ENCODE measurements at places on chromosomes 7 and 10.

DNA sequence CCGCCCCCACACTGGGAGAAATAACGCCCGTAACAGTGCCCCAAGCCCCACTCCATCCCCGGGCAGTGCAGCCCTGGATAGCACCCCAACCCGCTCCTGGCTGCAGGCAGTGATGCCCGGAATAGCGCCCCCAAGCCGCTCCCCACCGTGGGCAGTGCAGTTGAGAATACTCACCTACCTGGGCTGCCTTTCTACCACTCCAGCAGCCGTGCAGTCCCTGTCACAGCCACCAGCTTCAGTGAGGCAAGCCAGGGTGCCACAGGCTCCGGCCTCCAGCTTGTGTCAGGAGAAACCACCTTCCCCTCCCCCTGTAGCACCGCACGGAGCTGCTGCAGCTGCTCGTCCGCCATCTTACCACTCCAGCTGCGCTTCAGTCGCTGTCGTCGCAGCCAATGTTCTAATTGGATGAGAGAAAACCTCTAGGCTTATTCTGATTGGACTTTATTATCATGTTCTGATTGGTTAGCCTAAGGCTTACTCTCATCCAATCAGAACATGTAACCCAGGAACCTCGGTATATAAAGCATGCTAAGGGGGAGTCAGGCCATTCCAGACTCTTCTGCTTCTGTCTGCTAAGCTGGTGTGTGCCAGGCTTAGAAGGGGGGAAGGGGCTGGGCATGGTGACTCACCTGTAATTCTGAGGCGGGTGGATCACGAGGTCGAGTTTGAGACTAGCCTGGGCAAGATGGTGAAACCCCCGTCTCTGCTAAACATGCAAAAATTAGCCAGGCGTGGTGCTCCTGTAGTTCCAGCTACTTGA is 53.2 kb upstream of the ZNF33B start:
- DNase-seq, result no peak

DNA sequence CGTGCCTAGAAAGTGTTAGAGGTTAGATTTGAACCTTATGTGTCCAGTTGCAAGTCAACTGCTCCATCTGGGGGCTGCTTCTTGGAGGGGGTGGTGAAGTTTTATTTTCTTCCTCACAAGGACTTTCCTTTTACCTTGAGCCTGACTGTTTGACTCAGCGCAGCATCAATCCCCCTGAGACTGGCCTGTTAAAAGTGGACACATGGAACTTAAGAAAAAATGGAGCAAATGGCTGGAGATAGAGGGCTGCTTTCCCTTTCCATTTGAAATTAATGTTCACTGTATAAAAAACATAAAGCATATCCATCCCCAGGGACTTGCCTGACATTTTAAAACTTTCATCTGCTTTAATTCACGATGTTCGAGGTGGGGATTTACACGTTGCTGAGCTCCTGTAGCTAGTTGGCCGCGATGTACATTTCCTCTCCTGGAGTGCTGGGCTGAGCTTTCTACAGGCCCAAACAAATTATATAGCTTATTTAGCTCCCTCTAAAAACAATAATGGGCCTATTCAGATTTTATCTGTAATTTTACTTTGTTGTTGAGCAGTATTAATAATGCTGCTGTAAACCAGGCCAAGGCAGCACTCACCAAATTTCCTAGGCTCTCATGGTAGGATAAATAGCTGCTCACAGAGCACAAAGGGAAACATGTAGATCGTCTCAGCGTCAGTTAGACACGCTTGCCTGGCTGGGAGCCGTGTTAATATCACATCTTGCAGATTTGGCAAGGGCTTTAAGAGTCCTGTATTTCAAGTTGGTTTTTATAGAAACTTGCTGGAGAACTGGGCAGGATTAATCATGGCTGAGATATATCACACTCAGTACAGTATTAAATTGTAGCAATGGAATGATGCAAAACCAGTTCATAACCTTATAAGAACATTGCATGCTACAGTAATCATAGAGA is 251.5 kb downstream of the LRMDA start:
- DNase-seq, result no peak

DNA sequence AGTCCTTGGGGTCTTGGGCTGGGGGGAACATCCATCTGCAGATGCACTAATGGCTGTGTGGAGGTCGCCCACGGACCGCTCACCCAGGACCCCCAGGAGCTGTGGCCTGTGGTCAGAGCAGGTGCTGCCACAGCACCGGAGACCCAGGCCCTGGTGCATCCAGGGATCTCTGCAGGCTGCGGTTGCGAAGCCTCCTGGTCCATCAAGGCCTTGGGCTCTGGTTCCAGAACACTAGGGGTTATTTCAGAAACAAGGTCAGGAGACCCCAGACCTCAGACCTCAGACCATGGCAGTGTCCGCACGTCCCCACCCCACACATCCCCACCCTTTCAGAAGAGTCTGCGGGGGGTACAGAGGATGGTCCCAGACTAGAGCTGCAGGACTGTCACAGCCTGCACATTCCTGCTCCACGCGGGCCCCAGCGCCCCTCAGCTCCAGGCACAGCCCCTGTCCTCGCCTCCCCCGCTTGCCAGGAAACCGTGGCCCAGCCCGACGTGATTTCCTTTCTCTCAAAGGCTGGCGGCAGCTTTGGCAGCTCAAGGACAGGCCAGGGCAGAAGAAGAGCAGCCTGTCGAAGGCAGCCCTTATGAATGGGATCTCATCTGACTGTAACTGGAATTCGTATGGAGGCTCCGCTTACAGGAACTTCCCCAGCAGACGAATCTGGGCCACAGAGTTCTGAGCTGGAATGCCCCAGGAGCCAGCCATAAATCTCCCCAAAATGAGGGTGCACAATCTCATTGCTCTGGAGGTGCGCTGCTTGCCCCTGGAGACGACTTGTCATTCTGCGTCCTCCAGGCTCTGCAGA is 136.2 kb upstream of the RET start:
- no peak for DNase-seq

- peak; percentile 20 for DNase-seq
Observed at GRCh38 chr7:25098096-25099046, 26.7 kb downstream of the CYCS start.

- DNase-seq, result no peak
Observed at GRCh38 chr7:155869784-155870076, 57.5 kb upstream of the SHH start.

DNA sequence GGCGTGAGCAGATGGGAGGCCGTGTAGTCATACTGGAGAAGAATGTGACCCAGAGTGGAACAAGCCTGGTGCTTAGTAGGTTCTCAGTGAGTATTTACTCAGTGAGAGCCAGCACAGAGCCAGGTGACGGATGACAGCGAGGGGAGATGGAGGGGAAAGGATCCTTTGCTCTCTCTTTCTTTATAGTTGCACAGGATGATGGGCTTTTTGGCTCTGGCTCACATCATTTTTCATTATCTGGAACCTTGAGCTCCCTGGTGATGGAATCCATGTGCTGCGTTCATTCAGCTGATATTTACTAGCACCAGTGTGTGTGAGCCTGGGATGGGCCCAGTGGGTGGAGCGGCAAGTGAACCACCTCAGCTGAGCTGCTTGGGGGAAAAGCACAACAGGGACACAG is 17.2 kb downstream of the BTBD16 start:
- no peak for DNase-seq
